ENCODE measurements at places on chromosomes 2 and 18.

DNA sequence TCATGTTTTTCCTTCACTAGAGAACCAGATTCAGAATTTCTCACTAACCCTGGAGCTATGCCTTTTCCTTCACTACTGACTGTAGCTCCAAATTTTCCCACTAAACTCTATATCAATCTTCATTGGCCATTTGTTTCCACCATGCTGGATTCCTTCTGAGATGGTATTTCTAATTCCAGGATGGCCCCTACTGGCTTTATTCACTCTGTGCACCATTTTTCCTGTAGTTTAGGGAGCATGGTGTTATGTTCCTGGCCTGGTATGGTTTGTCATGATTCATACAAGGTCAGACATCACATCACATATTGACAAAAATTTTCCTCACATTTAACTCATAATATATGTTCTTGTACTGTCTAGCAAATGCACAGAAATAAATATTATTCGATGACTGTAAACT, 229.2 kb upstream of the TFPI start:
- DNase-seq = no peak

- DNase-seq = no peak
Observed at GRCh38 chr2:63058921-63059792, 8.5 kb downstream of the OTX1 start.

GRCh38 chr18:10896851-10897250, 252.5 kb downstream of the PIEZO2 start:
- DNase-seq = no peak

- DNase-seq = no peak
Observed at GRCh38 chr2:39023649-39024048, 97.2 kb downstream of the SOS1 start.

DNA sequence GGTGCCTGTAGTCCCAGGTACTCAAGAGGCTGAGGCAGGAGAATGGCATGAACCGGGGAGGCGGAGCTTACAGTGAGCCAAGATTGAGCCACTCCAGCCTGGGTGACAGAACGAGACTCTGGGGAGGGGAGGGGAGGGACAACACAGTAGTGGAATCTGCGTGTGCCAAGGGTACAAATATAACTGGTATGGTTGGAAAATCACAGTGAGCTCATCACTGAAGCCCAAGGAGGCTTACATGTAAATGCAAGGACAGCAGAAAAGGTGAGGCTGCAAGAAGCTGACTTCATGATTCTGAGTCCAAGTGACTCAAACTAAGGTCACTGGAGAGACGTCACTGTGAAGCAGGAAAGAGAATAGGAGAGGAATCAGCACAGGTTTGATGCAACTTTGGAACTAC, 9.2 kb downstream of the SEPTIN10 start:
- DNase-seq = no peak

Measured in aorta (tissue), 5 donors.